HTR-8/SVneo (cell line): ENCODE measurements at places on chromosomes 3 and 15.

DNA sequence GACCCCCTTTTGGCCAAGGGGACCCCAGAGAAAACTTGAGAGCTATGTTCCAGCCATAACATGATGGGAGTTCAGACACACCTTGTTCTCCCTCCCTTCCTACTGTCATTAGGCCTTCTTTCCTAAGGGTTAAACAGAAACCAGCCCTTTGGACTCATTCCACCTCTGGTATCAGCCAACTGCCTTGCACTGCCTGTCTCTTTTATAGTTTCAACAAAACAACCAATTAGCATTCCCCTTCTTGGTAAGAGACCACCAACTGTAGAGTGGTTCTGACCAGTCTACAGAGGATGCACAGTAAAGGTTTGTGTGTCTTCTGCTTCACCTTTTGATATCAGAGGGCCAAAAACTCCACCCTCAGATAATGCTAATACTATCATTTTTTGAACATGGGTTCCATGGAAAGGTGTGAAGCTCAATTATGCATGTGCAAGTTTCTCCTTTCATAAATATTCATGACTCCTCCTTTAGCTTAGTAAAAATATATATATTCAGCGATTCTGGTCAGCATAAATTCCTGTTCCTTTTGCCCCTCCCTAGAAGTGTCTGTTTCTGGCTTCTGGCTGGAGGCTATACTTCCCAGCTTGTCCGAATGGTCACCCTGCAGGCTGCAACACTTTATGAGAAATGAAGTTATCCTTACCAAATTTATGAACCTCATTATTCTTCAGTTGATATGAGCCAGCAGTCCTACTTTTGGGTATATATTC, 55.9 kb downstream of the SERP1 start:
- DNase-seq, result no peak

DNA sequence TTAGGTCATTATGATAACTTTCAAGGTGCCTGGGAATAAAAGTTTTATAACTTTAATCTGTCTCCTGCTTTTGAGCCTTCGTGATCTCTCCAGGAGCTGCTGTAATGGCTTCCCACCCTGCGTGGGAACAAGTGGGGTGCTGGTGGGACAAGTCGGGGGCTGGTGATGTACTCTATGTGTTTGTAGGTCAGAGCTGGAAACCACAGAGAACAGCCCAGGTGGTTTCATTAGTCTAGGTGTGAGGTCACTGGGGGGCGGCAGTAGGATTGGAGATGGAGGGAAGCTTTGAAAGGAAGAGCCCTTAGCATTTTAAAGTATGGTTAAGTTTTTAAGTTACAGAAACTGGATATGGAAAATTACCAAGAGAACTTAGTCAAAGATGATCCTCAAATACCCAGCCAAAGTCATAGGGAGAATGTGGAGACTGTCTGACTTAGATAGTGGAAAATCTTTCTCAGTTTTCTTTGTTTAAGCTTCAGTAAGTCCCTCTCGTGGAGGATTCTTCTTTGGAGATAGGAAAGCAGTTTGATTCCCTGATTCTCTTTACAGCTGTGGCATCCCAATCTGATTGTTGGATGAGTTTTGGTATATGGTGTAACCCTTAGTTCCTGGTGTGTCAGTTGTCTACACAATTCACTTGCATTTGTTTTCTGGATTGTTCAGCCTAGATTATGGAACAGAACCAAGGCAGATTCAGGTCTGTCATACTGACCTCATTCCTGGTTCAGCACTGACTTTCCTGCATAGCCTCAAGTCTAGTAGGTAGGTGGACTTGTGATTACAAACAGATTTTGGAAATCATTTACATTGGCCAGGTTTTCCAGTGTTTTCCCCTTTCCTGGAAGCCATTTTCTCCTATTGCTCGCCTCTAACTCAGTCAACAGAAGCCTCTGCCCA, 115.6 kb downstream of the FNDC3B start:
- no peak for DNase-seq

DNA sequence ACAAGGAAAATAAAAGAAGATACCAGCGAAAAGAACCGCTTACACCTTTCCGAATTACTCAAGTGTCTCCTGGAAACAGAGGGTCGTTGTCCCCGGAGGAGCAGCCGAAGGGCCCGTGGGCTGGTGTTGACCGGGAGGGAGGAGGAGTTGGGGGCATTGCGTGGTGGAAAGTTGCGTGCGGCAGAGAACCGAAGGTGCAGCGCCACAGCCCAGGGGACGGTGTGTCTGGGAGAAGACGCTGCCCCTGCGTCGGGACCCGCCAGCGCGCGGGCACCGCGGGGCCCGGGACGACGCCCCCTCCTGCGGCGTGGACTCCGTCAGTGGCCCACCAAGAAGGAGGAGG, 325 bp downstream of the ALCAM start:
- peak; percentile 2 for DNase-seq

DNA sequence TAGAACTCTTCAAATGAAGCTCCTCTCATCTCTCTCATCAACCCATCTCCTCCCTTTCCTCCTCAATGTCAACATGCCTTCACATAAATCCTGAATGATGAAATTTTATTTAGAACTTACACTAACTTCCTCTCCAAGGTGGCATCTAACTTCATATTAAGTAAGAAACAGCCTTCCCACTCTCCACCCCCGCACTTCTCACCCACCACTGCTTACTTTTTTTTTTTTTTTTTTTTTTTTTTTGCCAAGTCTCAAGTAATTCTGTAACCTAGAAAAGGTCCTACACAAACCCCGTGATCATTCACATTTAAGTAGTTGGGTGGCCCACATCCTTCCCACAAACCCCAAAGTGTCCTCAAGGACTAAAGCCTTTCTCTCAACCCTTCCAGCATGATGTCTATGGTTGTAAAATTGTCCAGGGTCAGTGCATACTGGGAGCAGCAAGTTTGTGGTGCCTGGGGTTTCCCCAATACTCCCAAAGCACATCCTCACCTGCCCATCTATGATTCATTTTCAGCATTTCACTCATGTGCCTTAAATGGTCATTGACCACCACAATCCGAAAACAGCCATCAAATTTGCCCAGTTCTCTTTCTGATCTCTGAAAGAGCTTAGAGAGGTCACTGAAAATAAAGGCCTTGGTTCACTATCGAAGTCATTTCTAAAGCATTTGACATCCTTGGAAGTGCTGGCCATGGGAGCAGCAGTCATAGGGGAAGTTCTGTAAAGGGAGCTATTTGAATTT, 47.2 kb downstream of the CD86 start:
- DNase-seq, result no peak

- no peak for DNase-seq
These were observed 194.3 kb downstream of the NSUN3 start for GRCh38 chr3:94256888-94257813.

DNA sequence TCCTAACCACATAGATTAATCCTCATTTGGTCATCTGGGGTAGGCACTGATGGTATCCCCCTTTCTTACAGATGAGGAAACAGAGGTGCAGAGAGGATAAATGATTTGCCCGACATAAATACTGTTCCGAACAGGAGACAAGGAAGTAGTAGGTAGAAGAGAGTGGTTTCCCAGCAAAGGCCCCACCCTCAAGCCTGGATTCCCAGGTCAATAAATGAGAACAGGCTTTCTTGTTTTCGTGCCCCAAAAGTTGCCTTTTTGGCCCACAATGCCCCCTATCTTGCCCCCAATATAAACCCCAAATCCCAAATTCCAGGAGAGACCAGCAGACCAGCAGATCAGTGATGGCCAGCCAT, 125.5 kb upstream of the PRR20G start:
- no peak for DNase-seq

- DNase-seq, result no peak
These were observed 321.2 kb upstream of the TLE3 start for GRCh38 chr15:70418943-70419342.
